ENCODE measurements at places on chromosomes 1 and 21. TPM values are rescaled to one million over a fixed set of nuclear protein-coding genes. Genes with fewer than 3 reads are reported as not detected.
A peak's percentile ranks its signal among the peaks of the same experiment; 100 is the strongest.

DNA sequence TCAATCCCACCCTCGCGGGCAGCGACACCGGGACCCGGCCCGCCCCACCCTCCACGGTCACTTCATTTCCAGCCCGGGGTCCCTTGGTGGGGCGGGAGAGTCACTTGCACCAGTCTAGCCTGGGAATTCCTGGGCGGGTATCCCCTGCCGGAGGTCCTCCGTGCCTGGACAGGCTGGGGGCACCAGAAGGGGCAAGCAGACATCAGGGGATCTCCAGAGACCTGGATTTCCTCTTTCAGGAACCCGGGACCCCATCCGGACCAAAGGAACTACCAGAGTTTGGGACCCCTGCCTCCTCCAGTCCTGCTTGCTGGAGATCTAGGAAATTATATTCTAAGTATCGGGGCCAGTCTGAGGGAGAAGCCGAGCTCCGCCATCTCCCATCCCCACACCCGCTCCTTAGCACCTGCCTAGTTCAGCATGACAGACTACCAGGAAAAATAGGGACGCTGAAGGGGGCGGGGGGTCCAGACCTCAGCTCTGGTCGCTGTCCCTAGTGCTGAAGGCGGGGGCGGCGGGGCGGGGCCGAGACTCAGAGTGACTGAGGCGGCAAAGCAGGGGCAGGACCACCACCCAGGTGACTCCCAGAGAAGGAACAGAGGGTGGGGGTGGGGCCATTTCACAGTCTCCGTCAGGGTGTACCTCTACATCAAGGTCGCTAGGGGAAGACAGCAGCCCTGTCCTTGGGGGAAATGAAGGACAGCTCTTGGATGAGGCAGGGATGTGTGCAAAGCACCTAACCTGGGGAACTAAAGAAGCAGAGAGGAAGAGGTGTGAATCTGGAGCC lies 832 bp downstream of the HCN3 start:
- H3K4me1 ChIP-seq = peaks cover 5% of the 10 kb centered on the region
- peak overlapping the region; percentile 68 for H3K4me3 ChIP-seq
- no peak overlapping the region for H3K27ac ChIP-seq
- no peaks in the 10 kb centered on the region for H3K36me3 ChIP-seq

- DNase-seq = no peak
- H3K27ac ChIP-seq = no peak overlapping the region
- peaks cover 9% of the 10 kb centered on the region for H3K4me1 ChIP-seq
- H3K4me3 ChIP-seq = no peak overlapping the region
- H3K27me3 ChIP-seq = 0 out of 2 replicates have a peak, but pooled peaks cover 2% of the 10 kb centered on the region
- H3K36me3 ChIP-seq = no peaks in the 10 kb centered on the region
Measured at GRCh38 chr1:228784181-228784580, 48.9 kb downstream of the RHOU start.

NEK2 gene
- 63.3 TPM for total RNA-seq

- no peak overlapping the region for H3K27ac ChIP-seq
- no peaks in the 10 kb centered on the region for H3K27me3 ChIP-seq
- H3K4me1 ChIP-seq = peaks cover 4% of the 10 kb centered on the region
- no peaks in the 10 kb centered on the region for H3K36me3 ChIP-seq
Measured at GRCh38 chr1:202036595-202037387, 26.4 kb downstream of the ELF3 start.

DNA sequence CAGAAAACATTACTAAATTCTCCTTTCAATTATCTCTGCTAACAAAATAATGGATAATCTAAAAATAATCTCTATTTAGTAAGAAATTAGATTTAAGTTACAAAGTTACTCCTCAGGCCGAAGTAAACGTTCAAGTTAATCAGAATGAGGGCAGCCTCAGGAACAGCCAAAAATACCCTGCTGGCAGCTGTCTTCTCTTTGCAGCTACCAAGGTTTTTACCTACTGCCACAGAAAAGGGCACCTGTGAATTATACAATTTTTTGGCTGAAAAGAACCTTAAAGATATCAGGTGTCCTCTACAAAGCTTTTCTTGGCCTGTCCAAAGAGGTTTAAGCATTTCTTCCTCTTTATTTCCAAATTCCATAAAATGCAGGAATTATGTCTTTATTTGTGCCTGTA lies 84.4 kb downstream of the AKT3 start:
- no peak overlapping the region for H3K27ac ChIP-seq
- H3K4me1 ChIP-seq = no peaks in the 10 kb centered on the region
- H3K4me3 ChIP-seq = no peak overlapping the region
- DNase-seq = no peak
- H3K27me3 ChIP-seq = no peaks in the 10 kb centered on the region

OLFML2B gene
- 39.7 TPM for total RNA-seq

GRCh38 chr1:161139766-161140165 lies 7.3 kb upstream of the DEDD start:
- H3K4me1 ChIP-seq = peaks cover 13% of the 10 kb centered on the region
- H3K27me3 ChIP-seq = no peaks in the 10 kb centered on the region

HAO2 gene
- total RNA-seq = not detected

CLCA4 gene
- total RNA-seq = not detected

KPRP gene
- total RNA-seq = not detected

KCNT2 gene
- 2.7 TPM for total RNA-seq

CAPZB gene
- total RNA-seq = 81.9 TPM

ST6GALNAC5 gene
- total RNA-seq = not detected

- no peak for DNase-seq
- H3K4me1 ChIP-seq = no peaks in the 10 kb centered on the region
- H3K27ac ChIP-seq = no peak overlapping the region
- no peak overlapping the region for H3K4me3 ChIP-seq
- no peaks in the 10 kb centered on the region for H3K27me3 ChIP-seq
Measured at GRCh38 chr1:32894019-32894600, 7.1 kb downstream of the TMEM54 start.

DNA sequence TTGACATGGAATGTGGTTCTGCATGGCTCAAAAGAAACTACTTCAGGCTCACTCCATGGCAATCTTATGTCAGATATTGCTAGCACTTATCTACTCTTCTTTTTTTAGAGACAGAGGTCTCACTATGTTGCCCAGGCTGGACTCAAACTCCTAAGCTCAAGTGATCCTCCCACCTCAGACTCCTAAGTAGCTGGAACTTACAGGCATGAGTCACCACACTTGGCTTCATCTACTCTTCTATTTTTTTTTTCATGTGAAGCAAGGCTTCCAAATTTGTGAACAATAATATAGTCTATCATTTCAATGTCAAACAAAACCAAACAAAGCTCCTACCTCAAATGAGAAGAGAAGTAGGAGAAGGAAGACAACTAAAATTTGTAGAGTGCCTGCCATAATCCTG lies 7.5 kb upstream of the PSEN2 start:
- H3K36me3 ChIP-seq = no peaks in the 10 kb centered on the region
- peaks cover 12% of the 10 kb centered on the region for H3K4me1 ChIP-seq
- H3K27ac ChIP-seq = no peak overlapping the region
- no peaks in the 10 kb centered on the region for H3K27me3 ChIP-seq
- no peak for DNase-seq
- no peak overlapping the region for H3K4me3 ChIP-seq

GRCh38 chr1:40760984-40761383 lies 22.6 kb upstream of the KCNQ4 start:
- no peak for DNase-seq
- H3K27ac ChIP-seq = no peak overlapping the region
- H3K4me1 ChIP-seq = peaks cover 11% of the 10 kb centered on the region
- H3K27me3 ChIP-seq = no peaks in the 10 kb centered on the region

Measured in SJCRH30 (cell line).